ENCODE measurements at places on chromosomes 7 and 10.
A peak's percentile ranks its signal among the peaks of the same experiment; 100 is the strongest.

- DNase-seq, result no peak
Observed at GRCh38 chr10:73088304-73088703, 8.4 kb downstream of the P4HA1 start.

DNA sequence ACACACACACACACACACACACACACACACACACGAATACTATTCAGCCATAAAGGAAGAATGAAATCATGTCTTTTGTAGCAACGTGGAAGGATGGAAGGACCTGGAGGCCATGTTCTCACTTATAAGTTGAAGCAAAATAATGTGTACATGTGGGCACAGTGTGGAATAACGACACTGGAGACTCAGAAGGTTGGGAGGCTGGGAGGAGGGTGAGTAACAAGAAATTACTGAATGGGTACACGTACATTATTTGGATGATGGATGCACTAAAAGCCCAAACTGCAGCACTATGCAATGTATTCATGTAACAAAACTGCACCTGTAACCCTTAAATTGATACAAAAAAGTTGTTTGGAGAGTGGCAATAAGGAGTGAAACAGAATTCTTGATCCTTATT lies 32.1 kb downstream of the KMT2C start:
- no peak for DNase-seq

DNA sequence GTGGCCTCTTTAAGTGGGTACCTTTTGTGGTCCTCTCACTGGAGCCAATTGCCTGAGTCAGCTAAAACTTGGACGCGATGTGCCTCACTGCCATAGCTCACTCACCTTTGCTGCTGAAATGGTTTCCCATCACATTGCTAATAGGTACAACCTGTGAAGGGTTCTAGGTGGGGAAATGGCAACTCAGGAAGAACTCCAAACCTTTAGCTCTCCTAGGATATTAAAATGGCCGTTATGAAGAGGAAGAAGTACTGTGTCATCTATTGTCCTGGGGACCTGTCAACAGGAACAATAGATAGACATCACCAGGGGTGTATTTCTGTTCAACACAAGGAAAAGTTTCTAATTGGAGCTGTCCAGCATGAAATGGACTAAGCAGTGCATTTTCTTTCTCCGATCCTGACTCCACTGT lies 1.2 kb upstream of the ZNF655 start:
- no peak for DNase-seq

DNA sequence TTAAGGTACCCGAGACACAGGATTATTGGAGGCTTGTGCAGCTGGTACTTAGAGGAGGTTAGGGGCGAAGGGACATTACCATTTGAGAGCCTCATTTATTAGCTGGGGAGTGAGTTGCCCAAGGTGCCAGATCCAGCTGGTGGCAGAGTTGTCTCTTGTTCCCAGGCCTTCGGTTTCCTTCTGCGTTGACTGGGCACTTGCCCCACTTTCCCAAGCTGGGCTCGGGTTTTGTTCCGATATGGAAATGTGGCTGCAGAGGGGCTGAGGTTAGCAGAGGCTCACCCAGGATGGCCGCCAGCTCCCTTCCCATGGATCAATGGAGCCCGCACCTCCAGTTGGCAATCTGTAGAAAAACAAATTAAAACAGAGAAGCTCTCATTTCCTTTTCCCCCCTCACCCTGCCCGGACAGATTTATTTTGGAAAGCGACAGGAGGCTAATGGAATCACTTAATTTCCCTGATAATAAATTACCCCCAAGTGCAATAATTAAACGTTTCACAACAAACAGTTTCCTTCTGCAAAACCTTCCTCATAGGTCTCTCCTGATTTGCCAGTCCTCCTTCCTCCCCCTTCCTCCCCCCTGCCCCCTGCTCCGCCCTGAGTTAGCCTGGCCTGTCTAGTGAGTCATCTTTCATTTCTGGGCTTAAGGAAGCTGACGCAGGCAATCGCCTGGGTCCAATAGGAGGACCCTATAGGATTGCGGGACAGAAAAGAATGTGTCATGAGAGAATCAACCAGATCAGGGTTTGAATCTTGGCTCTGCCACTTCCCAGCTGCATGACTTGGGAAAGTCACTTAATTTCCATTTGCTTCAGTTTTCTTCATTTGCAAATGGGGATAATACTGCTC lies 51.7 kb downstream of the ADRA2A start:
- no peak for DNase-seq

GRCh38 chr10:34498821-34499220 lies 316.3 kb downstream of the PARD3 start:
- no peak for DNase-seq

- no peak for DNase-seq
Observed at GRCh38 chr7:109331423-109331822, 761.7 kb downstream of the DNAJB9 start.

GRCh38 chr7:140415361-140415760 lies 11.5 kb downstream of the RAB19 start:
- DNase-seq, result no peak

GRCh38 chr7:159192013-159192412 lies 47.3 kb upstream of the VIPR2 start:
- DNase-seq, result no peak

DNA sequence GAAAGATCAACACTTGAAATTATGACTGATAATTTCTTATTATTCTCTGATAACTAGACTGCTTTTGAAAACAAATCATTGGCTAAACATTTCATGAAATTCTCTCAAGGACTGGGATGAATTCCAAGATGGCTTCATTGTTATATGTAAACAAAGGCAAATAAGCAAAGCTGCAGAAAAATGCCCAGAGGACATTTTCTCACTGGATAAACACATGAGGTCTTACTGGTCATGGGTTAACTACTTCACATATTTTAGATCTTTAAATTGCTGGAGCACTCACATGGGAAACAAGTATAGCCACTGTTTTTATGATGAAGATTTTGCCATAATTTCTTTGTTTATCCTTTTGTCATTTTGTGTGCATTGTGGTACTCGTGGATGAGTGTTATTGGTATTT lies 239.1 kb downstream of the PHF14 start:
- DNase-seq, result no peak

DNA sequence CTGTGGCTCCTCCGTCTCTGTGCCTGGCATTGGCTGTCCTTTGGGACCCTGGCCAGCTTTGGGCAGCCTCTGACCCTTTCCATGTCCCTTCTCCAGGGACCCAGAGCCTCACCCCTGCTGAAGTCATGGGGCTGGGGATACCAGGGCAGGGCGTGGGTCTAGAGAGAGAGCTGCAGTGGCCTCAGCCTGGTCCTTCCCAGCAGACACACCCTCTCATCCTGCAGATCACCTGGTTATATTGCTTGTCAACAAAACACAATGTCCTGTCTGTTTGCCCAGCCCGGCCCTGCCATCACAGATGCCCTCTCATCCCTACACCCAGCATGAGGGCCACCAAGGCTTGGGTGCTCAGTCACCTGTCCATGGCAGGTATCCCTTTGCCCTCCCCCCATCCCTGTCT lies 1.8 kb downstream of the MUC17 start:
- DNase-seq, result peak; percentile 57

GRCh38 chr10:624605-625332 lies 64.7 kb downstream of the DIP2C start:
- peak; percentile 38 for DNase-seq

GRCh38 chr7:69787736-69788431 lies 189.6 kb downstream of the AUTS2 start:
- DNase-seq, result no peak

- DNase-seq, result no peak
Observed at GRCh38 chr7:99380032-99380822, 5.7 kb downstream of the ARPC1B start.

Data from left colon (tissue), 2 donors.